Pulmonary artery endothelial cell (primary cell): ENCODE measurements at places on chromosomes 7 and 10. TPM values are rescaled to one million over a fixed set of nuclear protein-coding genes. Genes with fewer than 3 reads are reported as not detected.

GRCh38 chr7:113486548-113486947 is 368.2 kb upstream of the SMIM30 start:
- no peak for DNase-seq

DNA sequence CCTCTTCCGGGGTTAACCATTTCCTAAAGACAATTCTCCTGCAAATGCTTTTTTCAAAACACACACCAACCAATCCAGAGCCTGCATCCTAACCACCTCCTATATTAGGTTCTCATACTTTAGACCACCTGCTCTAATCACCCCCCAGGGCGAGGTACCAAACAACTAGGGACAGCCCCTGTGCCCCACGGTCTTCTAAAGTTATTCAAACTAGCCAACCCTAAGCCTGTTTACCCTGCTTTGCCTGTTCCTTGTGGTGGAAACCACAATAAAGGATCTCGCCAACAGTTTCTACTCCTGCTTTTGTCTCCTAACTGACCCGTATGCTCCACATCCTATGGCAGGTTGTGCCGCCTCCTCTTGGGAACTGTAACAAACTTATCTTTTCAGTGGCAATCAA is 21.1 kb downstream of the SP4 start:
- no peak for DNase-seq

HOXA5 gene
- 5.9 and 13.1 TPM in 2 replicates for total RNA-seq

GRCh38 chr7:2729893-2730716 is 42.1 kb downstream of the AMZ1 start:
- no peak for DNase-seq

TMEM178B gene
- total RNA-seq: 0.07 TPM in 1 of 2 replicates, not detected in the other

DNA sequence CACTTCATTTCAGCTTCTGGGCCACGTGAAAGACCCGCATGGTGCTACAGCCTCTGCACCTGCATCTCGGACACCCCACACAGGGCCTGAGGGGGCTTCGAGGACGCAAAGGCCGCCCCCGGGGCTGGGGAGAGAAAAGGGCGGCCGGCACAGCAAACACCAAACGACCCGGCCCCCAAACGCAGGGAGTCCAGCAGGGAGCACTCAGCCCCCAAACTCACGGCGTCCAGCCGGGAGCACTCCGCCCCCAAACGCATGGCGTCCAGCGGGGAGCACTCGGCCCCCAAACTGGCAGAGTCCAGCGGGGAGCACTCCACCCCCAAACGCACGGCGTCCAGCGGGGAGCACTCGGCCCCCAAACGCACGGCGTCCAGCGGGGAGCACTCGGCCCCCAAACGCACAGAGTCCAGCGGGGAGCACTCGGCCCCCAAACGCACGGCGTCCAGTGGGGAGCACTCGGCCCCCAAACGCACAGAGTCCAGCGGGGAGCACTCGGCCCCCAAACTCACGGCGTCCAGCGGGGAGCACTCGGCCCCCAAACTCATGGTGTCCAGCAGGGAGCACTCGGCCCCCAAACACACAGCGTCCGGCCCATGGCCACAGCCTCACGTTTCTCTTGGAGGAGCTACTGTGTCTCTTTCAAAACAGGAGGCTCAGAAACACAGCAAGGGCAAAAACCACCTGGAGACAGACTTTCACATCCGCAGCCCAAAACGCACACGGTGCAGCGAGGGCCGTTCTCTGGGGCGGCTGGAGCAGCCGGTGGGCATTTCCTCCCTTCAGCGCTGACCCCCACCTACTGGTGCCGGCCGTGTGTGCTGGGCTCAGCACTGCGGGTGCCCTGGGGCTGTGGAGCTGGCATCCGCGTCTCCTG is 27.0 kb upstream of the UTF1 start:
- no peak for DNase-seq

- no peak for DNase-seq
Measured at GRCh38 chr7:150307904-150308303, 15.3 kb upstream of the LRRC61 start.

DNA sequence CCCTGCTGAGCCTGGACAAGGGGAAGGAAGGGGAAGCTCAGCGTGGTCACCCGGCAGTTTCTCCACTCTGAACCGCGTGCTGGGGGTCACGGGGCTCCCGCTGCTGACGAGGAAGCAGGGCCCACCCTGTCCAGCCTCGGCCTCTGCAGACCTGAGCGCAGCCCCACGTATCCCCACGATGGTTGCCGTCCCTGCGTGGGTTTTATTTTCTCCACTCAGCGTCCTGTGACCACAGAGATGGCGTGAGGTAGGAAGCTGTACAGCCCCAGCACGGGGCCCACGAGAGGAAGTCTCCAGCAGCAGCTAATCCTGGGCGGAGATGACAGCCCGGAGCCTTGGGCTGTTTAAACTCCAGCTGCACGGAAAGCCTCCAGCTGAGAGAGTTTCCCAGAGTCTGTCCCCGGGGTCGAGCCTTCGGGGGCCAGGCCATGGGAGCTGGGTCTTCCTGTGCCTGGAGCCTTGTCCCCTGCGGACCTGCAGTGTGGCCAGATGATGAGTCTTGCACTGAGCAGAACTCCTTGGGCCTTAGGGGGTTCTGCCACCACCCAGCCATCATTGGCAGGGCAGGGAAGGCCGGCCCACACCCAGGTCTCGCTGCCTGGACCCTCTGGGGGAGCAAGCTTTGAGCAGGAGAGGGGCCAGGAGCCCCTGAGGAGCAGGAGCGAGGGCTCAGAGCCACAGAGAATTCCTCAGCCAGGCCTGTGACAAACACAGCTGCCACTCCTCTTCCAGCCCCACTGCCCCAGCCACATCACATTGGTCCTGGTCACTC is 72.8 kb upstream of the FAM20C start:
- no peak for DNase-seq

GRCh38 chr10:113360870-113361269 is 192.0 kb upstream of the HABP2 start:
- DNase-seq: no peak

- no peak for DNase-seq
Measured at GRCh38 chr7:29146888-29147609, 712 bp upstream of the CPVL start.

PHKG1 gene
- 0.46 and 0.59 TPM in 2 replicates for total RNA-seq

ZP3 gene
- total RNA-seq: 1.3 TPM in 2 replicates

DNA sequence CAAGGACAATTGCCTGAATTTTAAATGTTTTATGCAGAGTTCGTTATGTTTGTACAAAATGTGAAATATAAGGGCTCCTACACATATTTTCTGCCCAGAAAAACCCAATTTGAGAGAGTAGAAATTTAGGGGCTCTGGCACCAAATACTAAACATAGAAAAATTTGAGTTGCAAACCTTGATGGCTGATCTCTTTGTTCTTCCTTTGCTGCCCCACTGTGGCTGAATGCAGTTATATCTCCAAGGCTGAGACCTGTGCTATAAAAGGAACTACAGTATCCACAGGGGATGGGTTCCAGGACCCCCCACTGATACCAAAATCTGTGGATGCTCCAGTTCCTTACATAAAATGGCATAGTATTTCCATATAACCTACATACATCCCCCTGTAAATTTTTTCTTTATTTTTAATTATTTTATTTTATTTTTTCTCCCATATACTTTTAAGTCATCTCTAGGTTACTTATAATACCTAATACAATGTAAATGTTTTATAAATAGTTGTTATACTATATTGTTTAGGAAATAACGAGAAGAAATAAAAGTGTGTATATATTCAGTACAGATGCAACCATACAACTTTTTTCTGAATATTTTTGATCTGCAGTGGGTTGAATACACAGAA is 22.5 kb downstream of the CFAP43 start:
- no peak for DNase-seq

TACR2 gene
- 0.07 TPM in 2 replicates for total RNA-seq

SYT15B gene
- total RNA-seq: not detected in 2 replicates

STMP1 gene
- total RNA-seq: 6.6 and 8.0 TPM in 2 replicates

GRCh38 chr10:131070856-131071255 is 240.7 kb downstream of the TCERG1L start:
- DNase-seq: no peak

HTR7 gene
- total RNA-seq: 0.13 and 0.28 TPM in 2 replicates

- no peak for DNase-seq
Measured at GRCh38 chr7:69443136-69443535, 155.1 kb upstream of the AUTS2 start.

TEX47 gene
- total RNA-seq: not detected in 2 replicates

GRCh38 chr10:98047009-98047741 is 16.8 kb upstream of the CRTAC1 start:
- no peak for DNase-seq

DNA sequence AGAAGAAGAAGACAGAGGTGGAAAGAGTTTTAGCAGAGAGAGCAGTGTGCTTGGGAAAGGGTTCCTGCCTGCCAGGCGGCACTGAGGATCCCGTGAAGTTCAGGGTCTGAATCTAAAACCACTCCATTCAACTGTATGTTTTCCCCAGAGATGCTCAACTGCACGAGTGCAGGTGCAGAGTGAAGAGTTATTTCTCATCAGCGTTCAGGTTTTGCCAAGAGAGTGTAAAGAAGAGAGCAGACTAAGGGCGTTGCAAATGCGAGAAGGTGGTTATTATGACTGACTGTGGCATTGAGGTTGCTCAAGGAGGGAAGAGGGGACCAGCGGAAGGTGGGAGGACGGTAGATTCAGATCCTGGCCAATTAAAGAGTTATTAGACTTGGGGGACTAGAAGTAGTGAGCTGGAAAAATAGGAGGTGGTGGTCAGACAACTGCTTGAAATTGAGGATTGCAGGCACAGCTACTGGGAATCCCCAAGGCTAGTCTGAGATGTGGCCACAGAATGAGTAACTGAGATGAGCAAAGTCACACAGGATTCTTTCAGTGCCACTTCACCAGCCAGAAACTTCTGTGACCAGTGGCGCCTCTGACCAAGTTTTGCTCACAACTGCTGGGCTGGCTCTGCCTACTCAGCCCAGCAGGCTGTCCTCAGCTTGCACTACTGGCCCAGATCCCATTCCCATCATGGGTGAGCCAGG is 29.1 kb downstream of the STRA8 start:
- no peak for DNase-seq

TAS2R41 gene
- total RNA-seq: not detected in 2 replicates

MUC3A gene
- not detected in 2 replicates for total RNA-seq

GRCh38 chr10:5746197-5746596 is 61.6 kb downstream of the TASOR2 start:
- DNase-seq: no peak

GRCh38 chr10:75003891-75004290 is 107.6 kb upstream of the SAMD8 start:
- DNase-seq: no peak
